ENCODE measurements at places on chromosomes 5 and 9.

- H3K36me3 ChIP-seq, result no peaks in the 10 kb centered on the region
- no peaks in the 10 kb centered on the region for H3K27me3 ChIP-seq
- peak overlapping the region; percentile 93 for H3K27ac ChIP-seq
- peak; percentile 61 for DNase-seq
These were observed 977 bp downstream of the MGAT4B start for GRCh38 chr5:179805529-179806249.

DNA sequence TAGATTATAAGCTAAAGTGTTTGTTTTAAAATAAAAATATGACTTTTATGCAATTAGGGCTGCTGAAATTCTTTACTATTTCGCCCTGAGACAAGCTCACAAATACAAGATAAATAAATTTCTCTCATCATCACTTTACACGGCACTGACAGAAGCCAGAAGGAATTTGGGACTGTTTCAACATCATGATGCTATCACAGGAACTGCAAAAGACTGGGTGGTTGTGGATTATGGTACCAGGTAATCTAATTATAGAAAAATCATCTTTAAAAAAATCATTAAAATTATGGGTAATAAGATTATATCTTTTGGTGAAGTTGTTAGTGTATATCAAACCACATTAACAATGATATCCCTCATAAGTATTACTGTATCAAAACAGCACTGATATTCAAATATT, 95.0 kb downstream of the MAN2A1 start:
- H3K4me1 ChIP-seq, result no peaks in the 10 kb centered on the region
- no peaks in the 10 kb centered on the region for H3K36me3 ChIP-seq
- H3K4me3 ChIP-seq, result no peak overlapping the region

- no peak overlapping the region for H3K27ac ChIP-seq
- no peaks in the 10 kb centered on the region for H3K27me3 ChIP-seq
- no peaks in the 10 kb centered on the region for H3K4me1 ChIP-seq
- no peaks in the 10 kb centered on the region for H3K36me3 ChIP-seq
These were observed 4.4 kb upstream of the ZNF484 start for GRCh38 chr9:92882276-92882675.

- peaks cover 48% of the 10 kb centered on the region for H3K36me3 ChIP-seq
- H3K4me3 ChIP-seq, result no peak overlapping the region
These were observed 42.6 kb downstream of the PSIP1 start for GRCh38 chr9:15468145-15468544.

DNA sequence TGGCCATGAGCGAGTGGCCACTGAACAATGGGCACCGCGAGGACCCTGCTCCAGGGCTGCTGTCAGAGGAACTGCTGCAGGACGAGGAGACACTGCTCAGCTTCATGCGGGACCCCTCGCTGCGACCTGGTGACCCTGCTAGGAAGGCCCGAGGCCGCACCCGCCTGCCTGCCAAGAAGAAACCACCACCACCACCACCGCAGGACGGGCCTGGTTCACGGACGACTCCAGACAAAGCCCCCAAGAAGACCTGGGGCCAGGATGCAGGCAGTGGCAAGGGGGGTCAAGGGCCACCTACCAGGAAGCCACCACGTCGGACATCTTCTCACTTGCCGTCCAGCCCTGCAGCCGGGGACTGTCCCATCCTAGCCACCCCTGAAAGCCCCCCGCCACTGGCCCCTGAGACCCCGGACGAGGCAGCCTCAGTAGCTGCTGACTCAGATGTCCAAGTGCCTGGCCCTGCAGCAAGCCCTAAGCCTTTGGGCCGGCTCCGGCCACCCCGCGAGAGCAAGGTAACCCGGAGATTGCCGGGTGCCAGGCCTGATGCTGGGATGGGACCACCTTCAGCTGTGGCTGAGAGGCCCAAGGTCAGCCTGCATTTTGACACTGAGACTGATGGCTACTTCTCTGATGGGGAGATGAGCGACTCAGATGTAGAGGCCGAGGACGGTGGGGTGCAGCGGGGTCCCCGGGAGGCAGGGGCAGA, 53.3 kb downstream of the JADE2 start:
- no peak for DNase-seq
- H3K36me3 ChIP-seq, result no peaks in the 10 kb centered on the region
- peak overlapping the region; percentile 88 for H3K27ac ChIP-seq

DNA sequence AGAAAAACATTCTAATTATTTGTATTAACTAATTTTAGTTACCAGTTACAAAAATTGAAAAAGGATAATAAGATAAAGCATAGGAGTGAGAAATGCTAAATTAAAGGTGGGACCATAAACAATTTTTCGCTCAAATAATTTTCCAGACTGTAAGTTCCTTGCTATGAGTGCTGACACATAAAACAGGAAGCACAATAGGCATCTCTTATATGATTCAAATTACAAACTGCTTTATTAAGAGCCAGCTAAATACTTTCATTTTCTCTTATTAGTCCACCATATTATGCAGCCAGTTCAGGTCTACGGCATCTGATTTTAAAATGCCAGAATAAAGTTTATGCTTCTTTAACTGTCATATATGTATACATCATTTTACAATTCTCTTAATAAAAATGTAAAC, 4.4 kb downstream of the RC3H2 start:
- no peak overlapping the region for H3K4me3 ChIP-seq
- H3K27ac ChIP-seq, result no peak overlapping the region
- no peaks in the 10 kb centered on the region for H3K27me3 ChIP-seq
- H3K36me3 ChIP-seq, result no peaks in the 10 kb centered on the region
- DNase-seq, result no peak

DNA sequence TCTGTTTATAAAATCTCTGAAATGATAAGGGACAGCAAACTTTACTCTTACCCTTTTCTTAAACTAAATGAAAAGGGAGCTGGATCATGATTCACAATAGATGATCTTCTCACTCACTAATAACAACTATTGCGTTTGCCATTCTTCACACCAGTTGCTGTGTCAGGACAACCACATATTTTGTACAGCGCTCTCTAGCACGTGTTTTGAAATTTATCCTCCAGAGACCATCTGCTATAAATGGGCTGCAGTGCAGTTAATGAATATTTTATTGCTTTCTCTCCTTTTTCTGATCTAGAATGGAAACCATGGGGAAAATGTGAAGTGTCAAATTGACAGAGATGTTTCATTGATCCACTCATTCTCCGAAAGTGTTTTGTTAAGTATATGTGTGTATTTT, 258.4 kb upstream of the CCNH start:
- H3K36me3 ChIP-seq, result no peaks in the 10 kb centered on the region
- no peak overlapping the region for H3K4me3 ChIP-seq
- no peak overlapping the region for H3K27ac ChIP-seq
- no peak for DNase-seq
- H3K4me1 ChIP-seq, result no peaks in the 10 kb centered on the region

GRCh38 chr9:130858739-130859705, 24.0 kb downstream of the ABL1 start:
- H3K4me1 ChIP-seq, result peaks cover 15% of the 10 kb centered on the region
- H3K4me3 ChIP-seq, result no peak overlapping the region
- H3K27me3 ChIP-seq, result no peaks in the 10 kb centered on the region
- H3K27ac ChIP-seq, result no peak overlapping the region

DNA sequence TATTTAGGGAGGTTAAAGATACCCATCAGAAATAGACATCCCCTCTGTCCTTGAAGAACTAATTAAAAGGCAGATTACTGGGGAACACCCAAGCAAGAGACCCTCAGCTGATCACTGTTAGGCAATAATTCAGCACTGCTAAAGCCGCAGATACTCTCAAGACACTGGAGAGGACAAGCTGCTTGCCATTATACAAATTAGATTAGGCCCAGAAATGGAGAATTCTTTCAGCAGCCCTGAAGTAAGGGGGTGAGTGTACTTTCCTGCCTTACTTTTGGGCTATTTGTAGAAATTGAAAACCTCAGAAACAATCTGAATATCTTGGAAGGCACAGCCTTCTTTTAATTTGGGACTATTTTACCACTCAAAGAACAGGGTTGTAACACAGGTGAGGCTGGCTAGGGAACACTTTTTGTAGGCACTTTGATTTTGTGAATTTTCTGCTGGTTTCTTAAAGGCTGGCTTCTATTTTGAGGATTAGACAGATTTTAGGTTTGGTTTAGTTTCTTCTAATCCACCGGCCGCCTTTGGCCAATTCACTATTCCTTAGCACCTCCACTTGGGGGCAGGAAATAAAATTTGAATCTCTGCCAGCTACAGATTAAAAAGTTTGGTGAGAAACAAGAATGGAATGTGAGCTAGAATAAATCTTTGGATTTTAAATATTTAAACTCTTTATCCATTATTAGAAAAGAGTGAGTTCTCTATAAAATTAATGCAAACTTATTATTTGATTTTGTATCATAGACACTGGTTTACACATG, 106.0 kb downstream of the SMARCA2 start:
- DNase-seq, result no peak
- H3K36me3 ChIP-seq, result peaks cover 49% of the 10 kb centered on the region
- H3K4me1 ChIP-seq, result peaks cover 22% of the 10 kb centered on the region
- no peak overlapping the region for H3K4me3 ChIP-seq
- no peaks in the 10 kb centered on the region for H3K27me3 ChIP-seq
- peak overlapping the region; percentile 13 for H3K27ac ChIP-seq

- H3K27ac ChIP-seq, result no peak overlapping the region
- no peaks in the 10 kb centered on the region for H3K36me3 ChIP-seq
- H3K4me1 ChIP-seq, result no peaks in the 10 kb centered on the region
- H3K4me3 ChIP-seq, result no peak overlapping the region
These were observed 62.9 kb upstream of the PANK3 start for GRCh38 chr5:168642019-168642418.
